ENCODE measurements at places on chromosomes 16 and 17.

- DNase-seq: no peak
These were observed 5.7 kb downstream of the LAT start for GRCh38 chr16:28990375-28991040.

DNA sequence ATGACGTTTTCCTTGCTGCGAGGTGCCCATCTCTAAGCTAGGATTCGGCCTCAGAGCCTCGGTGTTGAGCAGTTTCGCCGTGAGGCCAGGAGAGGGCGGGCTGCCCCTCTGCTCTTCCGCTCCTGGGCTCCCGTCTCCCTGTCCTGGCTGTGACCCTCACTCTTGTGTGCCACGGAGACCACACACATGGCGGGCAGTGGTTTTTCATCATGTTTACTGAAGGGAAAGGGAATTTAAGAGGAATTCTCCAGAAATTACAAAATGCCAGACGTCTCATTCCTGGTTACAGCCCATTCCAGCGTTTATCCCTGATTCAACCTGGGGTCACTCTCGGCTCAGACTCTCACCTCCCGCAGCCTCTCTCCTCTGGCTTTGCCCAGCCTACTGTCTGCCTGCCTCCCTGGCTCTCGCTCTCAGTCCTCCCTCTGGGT is 96.8 kb upstream of the ELAC2 start:
- DNase-seq: peak; percentile 54

DNA sequence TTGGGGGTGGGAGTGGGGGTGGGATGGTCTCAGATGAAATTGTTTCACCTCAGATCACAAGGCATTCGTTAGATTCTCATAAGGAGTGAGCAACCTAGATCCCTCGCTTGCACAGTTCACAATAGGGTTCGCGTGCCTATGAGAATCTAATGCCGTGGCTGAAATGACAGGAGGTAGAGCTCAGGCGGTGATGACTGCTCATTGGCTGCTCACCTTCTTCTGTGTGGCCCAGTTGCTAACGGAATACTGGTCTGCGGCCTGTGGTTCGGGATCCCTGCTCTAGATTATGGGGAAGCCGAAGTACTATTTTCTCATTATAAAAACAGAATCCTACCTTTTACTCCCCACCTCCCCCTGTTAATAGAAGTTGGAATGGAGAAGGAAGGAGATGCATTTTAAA is 18.9 kb downstream of the CLTC start:
- no peak for DNase-seq

- peak; percentile 68 for DNase-seq
These were observed 439.8 kb downstream of the SOX9 start for GRCh38 chr17:72560303-72561247.

- no peak for DNase-seq
These were observed 92.0 kb downstream of the RBFOX3 start for GRCh38 chr17:79518585-79519523.

GRCh38 chr16:3023669-3024478 is at the start of the genes HCFC1R1 and THOC6:
Gene HCFC1R1 (minus strand): TSS chr16:3023942. CDS start chr16:3023941, 1 bp downstream.
Gene THOC6 (plus strand): TSS chr16:3024035. CDS start chr16:3024327, 292 bp downstream.
- peak; percentile 90 for DNase-seq

DNA sequence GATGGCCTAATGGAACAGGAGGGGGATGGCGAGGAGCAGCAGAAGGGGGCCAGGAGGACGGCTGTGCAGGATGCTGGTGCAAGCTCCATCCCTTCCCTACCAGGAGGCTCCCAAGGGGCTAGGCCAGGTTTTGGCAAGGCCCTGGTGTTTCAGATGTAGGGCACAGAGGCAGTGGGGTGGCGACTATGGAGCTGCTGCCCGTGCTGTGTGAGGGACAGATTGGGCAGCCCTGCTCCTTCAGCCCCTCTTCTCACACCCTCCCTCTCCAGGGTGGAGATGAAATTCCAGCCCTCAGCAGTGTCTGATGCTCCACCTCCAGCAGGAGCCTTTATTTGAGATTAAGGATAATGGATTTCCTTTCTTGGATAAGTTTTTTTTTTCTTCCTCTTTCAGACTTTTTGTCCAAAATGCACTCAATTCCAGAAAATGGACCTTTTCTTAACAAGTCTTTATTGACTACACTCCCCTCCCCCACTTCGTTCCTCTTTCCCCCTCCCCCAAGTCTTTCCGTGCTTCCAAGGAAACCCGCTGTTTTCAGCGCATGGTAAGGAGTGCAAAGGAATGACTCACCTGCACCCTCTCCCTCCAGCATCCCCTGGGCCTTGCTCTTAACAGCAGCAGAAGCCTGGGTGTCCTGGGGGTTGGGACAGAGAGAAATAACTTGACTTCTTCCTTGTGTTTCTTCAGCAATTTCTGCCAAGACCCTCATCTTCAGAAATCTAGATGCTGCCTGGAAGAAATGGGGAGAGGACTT is 95.2 kb downstream of the CCDC182 start:
- DNase-seq: peak; percentile 22

Measured in COLO829 (cell line).